ENCODE measurements at places on chromosomes 6 and 20. TPM values are rescaled to one million over a fixed set of nuclear protein-coding genes. Genes with fewer than 3 reads are reported as not detected.

DNA sequence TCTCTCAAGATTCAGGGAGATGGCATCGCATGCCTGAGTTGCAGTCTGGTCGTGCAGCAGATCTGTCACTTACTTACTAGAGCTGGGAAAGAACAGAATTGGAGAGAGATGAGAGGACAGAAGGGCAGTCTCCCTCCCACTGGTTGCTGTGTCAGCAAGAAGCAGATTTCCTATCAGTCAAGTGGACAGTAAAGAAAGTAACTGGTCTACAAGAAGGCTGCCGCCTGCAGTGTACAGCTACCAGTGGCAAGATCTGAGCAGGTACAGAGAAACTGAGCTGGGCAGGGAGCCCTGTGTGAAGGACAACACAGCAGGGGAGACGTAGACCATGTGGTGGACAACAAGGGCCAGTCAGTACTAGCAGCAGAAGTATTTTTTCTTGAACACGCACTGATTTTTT lies 49.5 kb upstream of the PCSK2 start:
- DNase-seq = no peak

DNA sequence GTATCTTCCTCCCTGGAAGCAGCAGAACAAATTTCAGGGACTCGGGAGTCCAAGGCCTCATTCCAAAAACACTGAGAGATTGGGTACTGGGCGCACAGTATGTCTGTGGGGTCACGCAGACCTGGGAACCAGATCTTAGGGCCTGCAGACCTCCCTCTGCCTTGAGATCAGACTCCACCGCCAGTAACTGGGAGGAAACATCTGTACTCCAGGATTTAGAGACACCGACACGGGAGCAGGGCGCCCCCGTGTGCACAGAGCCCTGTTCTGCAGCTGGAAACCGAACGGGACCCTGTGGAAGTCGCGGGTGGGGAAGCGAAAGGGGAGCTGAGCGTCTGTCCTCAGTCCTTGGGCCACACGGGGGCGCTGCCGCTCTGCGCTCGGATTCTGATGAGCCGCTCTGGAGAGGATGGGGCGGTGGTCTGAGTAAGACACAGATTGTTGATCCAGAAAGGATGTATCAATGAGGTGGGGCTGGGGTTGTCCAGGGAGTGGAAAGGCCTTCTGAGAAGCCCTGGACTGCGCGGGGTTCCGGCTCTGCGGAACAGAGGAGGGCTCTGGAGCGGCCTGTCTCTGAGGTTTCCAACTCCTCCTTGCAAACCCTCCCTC lies 35.7 kb upstream of the HLA-E start:
- peak; percentile 88 for DNase-seq

DNA sequence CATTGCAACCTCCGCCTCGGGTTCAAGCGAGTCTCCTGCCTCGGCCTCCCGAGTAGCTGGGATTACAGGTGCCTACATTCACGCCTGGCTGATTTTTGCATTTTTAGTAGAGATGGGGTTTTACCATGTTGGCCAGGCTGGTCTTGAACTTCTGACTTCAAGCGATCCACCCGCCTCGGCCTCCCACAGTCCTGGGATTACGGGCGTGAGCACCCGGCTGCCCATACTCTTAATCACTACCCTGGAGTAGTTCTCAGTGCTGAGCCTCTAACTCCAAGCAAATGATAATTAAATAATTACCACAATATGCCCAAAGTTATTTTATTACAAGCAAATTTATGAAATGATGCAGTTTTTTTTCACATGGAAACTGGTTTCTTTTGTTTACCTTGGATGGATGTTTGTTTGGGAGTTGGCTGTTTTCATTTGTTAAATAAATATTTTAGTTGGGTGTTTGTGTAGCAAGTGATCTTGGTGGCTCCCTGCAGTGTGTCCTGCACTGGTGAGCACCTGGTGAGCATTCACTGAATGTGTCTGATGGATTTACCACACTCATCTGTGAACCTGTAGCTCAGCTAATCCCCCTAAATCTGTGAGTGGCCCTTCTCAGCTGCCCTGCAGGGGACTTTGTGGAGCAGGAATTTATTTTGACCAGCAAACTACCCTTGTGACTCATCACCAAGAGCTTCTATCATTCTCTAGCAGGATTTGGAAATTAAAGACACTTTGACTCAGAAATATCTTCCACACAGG lies 36.9 kb downstream of the UTRN start:
- no peak for DNase-seq

DNA sequence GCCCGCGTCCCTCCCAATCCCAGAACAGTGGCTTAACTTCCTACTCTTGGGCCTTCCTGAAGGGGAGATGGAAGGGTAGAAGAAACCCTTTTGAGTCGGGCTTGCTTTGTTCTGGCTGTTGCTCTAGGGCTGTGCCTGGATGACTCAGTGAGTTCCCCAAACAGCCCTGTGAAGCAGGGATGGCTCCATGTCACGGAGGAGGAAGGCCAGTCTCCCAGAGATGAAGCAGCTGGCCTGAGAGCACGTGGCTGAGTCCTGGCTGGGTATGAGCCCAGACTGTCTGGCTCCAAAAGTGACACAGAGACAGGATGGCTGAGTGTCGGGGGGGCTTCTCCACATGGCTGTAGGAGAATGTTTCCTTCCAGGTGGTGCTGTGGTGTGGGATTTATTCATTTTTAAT lies 4.6 kb downstream of the SYTL3 start:
- DNase-seq = peak; percentile 81

DNA sequence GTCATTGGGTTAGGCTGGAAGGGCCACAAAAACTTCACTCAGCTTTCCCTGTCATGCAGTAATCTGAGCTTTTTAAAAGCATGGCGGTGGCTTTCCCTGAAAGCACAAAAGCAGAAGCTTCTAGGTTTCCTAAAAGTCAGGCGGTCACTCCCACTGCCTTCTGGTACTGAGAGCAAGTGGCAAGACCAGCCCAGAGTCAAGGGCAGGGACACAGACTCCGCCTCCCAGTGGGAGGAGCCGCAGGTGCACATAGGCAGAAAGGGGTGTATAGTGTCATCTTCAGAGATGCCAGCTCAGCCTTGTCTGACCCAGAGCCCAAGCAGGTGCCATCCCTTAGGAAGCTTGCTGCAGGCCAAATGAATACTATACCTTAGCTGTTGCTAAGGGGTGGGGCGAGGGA lies 18.0 kb upstream of the PACSIN1 start:
- no peak for DNase-seq

DNA sequence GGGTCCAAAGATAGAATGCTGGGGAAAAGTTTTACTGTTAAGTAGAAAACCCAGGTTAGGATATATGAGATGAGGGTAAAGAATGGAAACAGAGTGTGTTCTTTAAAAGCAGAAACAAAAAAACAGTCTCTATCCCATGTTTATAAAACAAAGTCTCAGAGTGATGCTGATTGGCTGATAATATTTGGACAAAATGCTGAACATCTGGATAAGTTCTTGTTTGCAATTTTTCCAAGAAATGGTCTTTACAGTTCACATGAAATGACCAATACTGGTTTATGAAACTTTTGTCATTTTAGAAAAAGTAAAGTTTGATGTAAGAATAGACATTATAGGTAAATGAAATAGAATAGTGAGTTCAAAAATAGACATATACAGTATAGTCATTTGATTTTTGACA lies 96.2 kb upstream of the EYS start:
- no peak for DNase-seq

DNA sequence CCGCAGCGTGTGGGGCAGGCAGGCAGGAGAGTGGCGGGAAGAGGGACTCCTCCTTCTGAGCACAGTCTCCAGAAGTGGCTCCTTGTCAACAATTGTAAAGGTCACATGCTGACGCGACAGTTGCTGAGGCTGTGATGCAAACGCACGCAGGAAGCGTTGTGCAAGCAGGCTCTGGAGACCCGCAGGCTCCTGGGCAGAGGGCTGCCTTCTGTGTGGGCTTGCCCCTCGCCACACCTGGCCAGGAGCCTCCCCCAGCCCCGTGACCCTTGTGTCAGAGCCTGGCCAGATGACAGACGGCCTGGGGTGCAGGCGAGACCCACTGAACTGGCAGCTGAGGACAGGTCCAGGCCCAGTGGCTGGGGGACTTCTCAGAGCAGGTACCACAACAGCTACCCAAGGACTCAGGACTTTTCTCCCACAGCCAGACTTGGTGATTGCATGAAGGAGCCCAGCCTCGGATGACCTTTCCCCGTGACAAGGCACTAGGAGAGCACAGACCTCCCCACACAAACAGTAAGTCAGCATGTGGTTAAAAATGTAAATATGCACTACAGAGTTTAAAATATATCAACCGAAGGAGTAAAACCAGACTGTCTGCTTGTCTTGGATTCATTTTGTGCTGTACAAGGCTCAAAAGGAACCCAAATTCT lies 222.1 kb upstream of the RREB1 start:
- peak; percentile 63 for DNase-seq

DNA sequence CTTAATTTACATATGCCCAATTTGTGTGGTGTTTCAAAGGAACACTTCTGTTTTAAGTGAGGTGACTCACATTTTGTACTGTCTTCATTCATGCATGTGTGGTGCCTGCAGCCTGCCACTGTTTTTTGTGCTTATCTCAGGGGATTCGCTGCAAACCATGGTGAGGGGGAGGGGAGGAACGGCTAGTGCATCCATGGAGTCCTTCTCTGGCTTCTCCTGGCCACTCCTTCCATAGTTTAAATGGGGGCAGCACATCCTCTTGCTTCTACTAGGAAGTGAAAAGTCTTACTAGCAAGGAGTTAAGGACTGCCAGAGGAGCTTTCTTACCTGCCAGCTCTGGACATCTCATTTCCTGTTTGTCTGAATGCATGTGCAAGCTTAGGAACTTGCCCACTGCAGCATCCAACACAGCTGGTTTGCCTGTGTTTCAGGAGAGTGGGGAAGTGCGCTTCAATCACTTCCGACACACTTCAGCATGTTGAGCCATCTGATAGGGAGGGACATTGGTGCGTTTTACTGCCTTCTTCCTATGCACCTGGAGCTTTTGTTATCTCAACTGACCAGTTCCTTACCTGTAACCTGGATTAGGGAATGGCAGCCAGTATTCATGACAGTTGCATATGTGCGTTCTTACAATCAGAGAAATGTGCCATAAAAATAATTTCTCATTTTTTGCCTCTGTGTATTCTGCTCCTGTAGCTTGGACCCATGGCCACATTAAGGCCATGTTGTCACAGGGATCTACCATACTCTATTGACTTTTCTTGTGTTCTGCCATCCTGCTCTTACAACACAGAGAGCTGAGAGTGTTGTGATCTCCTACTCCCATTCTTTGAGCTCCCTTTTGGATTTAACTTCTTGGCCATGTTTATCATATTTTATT lies 211.3 kb downstream of the ARID1B start:
- DNase-seq = no peak

DNA sequence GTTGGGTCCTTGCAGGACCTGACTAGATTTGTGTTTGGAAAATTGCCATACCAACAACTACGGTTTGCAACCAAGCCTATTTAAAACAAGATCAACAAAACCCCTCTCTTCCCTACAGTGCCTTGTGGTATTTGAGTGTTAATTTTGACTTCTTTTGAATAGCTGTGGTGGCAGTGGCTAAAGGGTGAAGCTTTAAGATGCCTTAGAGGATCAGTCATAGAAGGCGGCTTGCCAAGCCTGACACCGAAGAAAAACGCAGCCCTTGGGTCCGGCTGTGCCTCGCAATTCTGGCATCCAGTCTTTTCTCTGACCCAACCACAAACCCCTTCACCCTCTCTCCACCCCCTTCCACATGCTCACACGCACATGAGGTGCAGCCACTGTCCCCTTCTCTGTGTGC lies 32.6 kb downstream of the BMP6 start:
- no peak for DNase-seq

- DNase-seq = peak; percentile 54
Measured at GRCh38 chr20:41398408-41398807, 31.8 kb upstream of the EMILIN3 start.

- peak; percentile 10 for DNase-seq
Measured at GRCh38 chr20:64239449-64240242, 15.9 kb upstream of the PCMTD2 start.

DNA sequence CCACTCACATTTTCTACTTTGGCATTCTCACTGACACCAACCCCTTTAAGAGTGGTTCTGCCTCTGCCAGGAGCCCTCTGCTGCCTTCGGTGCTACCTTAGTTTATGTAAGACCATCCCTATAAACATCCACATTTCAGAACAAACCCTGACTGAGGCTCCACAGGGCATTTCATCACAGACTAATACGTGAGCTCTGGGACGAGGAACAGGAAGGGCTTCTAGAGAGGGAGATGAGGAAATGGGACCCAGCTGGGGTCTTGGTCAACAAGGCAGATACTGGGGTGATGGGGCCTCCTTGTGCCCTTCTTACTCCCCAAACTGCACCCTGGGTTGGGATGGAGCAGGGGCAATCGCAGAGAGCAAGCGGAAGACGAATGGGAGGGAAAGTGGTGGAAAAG lies 86.5 kb upstream of the FYN start:
- no peak for DNase-seq

- no peak for DNase-seq
Measured at GRCh38 chr6:83069633-83070032, 2.2 kb downstream of the DOP1A start.

- DNase-seq = no peak
Measured at GRCh38 chr6:83073615-83074014, 6.1 kb downstream of the DOP1A start.

PLG gene
- total RNA-seq = not detected

CLPSL2 gene
- total RNA-seq = not detected

TBCC gene
- total RNA-seq = 12.2 TPM

ARMH2 gene
- not detected for total RNA-seq

CCN5 gene
- 25.1 TPM for total RNA-seq

All from left cardiac atrium (tissue), 4 donors.